Stimulated activated CD8-positive, alpha-beta memory T cell treated with anti-CD3 and anti-CD28 coated beads, Interleukin-2, amount 100 ng/mL, for 1 hour (primary cell): ENCODE measurements at places on chromosomes 6 and 20.
A peak's percentile ranks its signal among the peaks of the same experiment; 100 is the strongest.

- DNase-seq: no peak
These were observed 152.0 kb downstream of the BMP7 start for GRCh38 chr20:57114290-57115005.

- DNase-seq: no peak
These were observed 27.1 kb downstream of the AGPAT4 start for GRCh38 chr6:161246725-161247124.

GRCh38 chr20:47796971-47797370 lies 11.7 kb upstream of the SULF2 start:
- no peak for DNase-seq

GRCh38 chr6:33128318-33128717 lies 52.5 kb downstream of the HLA-DPB1 start:
- no peak for DNase-seq

DNA sequence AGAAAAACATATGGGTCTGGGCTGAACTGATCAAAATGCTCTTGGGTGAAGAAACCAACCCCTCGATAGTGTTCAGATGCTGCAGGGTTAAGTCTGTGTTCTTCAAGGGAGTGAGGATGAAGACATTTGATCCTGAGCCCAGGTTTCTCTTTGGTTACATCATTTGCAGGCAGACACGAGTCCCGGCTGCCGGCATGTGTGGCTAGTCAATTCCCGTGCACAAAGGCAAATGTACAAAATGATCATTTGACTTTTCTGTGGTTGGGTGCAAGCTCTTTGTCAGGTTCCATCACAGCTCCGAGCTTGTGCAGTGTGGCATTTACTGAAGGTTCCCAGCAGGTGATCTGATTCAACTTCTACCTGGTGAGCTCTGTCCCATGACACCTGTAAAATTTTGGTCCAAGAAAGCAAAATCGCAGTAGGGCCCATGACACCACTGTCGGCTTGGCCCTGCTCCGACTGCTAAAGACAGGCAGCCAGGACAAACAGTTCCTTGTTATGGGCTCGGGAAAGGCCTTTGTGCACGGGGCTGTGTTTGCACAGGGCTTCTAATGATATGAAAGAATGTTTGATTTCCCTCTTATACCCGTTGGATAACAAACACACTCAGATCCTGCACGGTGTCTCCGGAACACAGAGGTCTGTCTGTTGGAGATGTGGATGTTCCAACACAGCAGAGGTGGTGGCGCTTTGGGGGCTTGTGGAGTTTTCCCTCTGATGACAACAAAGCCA lies 46.9 kb downstream of the GJA10 start:
- no peak for DNase-seq

DNA sequence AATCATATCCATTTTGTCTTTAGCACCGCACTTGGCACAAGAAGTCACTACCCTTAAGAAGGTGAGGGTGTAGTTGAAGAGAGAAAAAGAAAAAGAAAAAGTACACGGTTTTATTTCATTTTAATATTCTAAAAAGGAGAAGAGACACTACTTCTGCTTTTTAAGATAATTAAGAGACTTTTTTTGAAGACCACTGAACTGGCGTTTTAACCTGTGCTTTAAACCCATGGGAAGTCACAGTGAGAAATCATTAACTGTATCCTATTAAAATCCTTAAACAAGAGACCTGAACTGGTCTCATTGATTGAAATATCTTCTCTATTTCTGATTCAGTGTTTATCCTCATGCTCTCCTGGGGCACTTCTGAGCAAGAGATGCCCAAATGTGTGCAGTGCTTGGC lies 243.5 kb downstream of the TMEM242 start:
- no peak for DNase-seq

DNA sequence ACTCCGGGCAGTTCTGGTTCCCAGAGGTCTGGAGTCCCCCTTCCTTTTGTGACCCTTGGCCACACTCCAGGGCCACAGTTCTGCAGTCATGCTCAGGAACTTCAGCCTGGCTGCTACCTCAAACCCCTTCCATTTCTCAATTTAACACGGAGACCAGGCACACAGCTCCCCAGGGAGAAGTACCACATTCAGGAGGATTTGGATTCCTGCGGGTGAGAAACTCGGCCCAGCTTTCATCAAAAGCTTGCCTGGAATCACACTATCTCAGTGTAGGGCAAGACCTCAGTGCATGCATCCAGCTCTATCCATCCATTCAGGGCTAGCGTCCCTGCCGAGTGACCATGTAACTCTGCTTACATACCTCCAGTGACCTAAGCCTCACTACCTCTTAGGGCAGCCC lies 16.8 kb upstream of the IP6K3 start:
- DNase-seq: no peak

DNA sequence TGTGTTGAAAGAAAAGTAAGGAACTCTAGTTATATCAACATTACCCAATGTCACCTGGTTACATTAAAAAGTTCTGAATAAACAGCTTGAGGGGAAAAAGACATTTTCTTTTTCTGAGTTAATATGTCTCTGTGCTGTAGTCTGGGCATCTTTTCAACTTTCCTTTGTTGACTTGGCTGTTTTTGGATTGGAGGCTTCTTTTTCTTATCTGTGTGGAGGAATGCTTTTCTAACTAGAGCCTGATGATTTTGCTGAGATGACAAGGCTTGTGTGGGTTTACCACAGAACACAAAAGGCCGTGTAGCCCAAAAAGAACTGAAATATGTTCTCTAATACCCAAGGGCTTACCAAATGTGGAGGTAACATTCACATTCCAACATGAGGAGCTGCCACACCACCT lies 161.8 kb downstream of the KCNQ5 start:
- DNase-seq: no peak

DNA sequence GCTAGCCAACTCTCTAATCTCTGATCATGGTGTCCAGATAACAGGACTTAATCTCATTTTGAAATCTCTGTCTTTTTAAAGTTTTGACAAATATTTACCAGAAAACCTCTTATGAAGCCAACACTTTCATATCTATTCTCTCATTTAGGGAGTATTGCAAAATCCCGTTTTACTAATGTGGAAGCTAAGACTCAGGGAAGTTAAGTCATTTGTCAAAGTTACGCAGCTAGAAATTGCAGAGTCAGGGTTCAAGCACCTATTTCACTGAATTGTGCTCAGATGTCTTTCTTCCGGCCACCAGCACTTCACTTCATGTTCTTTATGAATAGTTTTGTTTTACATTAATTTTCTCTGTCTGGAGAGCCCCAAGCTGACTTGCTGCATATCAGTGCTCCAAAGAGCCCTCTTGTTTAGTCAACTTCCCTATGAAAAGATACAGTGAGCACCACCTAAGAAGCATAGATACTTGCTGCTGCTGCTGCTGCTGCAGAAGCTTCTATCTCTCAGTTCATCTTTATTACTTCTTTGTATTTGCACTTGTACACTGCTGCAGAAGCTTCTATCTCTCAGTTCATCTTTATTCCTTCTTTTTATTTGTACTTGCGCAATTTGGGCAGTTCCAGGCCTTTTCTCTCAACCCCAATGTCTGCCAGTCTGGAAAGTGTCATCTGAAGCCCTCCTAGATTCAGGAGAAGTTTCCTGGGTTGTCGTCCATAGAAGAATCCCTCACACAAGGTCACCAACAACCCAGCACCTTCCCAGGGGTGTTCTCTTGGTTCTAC lies 329.7 kb downstream of the MAFB start:
- DNase-seq: no peak

- no peak for DNase-seq
These were observed 271.5 kb upstream of the MOCS1 start for GRCh38 chr6:40205801-40206200.

DNA sequence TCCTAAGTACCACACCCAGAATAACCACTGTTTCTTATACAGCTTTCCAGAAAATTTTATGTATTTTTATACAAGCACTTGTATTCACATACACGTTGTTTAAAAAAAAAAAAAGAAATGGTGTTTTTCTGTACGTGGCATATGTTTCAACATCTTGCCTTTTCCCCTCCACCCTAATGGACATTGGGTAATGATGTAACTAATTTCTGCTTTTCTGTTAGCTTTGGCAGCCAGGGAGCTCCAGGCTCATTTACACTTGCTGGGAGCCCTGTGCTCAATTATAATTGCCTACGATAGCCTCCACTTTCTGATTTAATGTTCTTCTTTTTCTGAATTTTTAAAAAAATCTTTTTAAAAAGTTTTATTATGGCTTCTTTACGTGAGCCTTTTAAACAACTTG lies 352.4 kb downstream of the UTRN start:
- no peak for DNase-seq

- no peak for DNase-seq
These were observed 185.3 kb downstream of the OGFRL1 start for GRCh38 chr6:71473926-71474325.

DNA sequence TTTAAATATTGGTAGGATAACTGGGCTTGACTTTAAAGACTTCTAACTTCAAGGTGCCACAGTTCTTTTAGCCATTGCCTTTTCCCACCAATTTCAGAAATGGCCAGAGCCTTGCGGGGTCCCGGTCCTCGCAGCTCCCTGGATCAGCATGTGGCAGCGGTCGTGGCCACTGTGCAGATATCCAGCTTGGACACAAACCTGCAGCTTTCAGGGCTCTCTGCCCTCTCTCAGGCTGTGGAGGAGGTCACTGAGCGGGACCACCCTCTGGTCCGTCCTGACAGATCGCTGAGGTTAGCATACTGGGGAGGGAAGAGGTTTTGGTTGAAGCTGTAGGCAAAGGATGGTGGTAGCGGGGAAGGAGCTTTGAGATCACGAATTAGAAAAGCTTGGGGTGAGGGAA lies 6.4 kb downstream of the CUL9 start:
- DNase-seq: no peak

GRCh38 chr6:73612611-73613010 lies 41.2 kb downstream of the SLC17A5 start:
- no peak for DNase-seq

- DNase-seq: no peak
These were observed 43.6 kb downstream of the NCOA7 start for GRCh38 chr6:125834348-125834747.

GRCh38 chr6:79240509-79240908 lies 6.0 kb upstream of the HMGN3 start:
- no peak for DNase-seq

- DNase-seq: no peak
These were observed 608.0 kb downstream of the COL12A1 start for GRCh38 chr6:74597840-74598239.

DNA sequence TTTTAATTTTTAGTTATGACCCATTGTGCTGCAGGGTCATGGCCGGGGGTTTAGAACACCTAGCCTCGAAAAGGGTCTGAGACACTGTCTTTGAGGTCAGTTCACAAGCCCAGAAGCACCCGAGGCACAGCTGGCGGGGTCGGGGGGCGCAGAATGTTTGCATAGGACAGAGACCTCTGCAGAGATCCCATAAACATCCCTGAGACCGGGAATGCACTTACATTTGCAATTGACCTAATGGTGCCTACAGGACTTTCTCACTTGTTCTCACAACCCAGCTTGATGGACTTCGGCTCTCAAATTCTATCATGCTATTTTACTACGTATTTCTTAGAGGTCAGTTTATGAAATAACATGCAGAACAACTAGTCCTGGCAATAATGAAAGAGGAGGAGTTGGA lies 33.5 kb upstream of the FOXC1 start:
- DNase-seq: no peak

GRCh38 chr20:46062151-46062550 lies 27.6 kb downstream of the NCOA5 start:
- no peak for DNase-seq

DNA sequence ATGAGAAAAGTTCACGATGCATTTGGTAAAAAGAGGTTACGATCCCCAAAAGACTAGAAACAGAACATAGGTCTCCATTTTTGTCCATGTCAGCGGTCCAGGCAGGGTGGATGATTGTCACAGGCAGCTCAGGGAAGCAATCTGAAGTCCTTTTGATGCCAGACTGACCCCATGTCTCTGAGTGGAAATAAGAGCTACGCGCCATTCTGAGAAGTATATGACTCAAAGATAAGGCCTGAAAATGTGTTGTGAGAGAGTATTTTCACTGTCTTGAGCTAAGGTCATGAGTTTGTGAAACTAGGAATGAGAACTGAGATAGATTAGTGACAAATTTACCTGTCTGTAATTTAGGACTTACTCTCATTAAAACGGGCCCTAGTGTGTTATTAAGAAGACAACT lies 69.5 kb downstream of the LYRM4 start:
- no peak for DNase-seq

GRCh38 chr20:25077610-25078169 lies 4.3 kb downstream of the VSX1 start:
- no peak for DNase-seq

GRCh38 chr6:142112451-142113061 lies 20.2 kb upstream of the GJE1 start:
- peak; percentile 7 for DNase-seq

- no peak for DNase-seq
These were observed 6.1 kb downstream of the SAMD3 start for GRCh38 chr6:130216620-130217019.

GRCh38 chr6:108142240-108142639 lies 23.6 kb upstream of the NR2E1 start:
- no peak for DNase-seq

DNA sequence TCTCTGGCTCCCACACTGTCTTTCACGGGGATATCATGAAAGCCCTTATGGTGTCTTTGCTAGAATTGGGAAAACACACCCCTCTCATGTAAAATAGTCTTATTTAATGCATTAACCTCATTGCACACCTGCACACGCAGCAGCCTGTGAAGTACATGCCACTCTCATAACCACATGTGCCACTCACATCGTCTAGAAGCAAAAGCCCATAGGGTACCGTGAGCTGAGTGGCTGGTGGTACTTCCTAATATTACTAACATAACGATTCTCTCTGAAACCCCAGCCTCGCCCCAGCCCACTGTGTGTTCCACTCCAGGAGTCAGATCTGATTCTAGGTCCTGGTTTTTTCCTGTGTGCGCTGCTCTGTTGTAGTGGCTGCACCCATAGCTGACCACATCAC lies 9.5 kb upstream of the TMEM242 start:
- DNase-seq: no peak

DNA sequence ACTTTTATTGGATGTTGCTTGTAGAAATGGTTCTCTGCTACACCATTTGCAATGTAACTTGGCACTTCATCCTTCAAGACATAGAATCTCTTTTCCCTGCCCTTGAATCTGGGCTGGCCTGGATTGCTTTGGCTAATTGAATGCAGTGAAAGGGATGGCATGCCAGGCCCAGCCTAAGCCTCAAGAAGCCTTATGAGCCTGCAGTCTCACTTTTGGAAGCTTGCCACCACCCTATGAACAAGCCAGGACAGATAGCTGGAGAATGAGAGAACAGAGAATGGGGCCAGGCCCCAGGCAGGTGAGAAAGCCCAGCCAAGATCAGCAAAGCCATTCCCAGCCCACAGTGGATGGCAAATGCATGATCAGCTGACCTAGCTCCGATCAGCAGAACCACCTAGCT lies 350.7 kb upstream of the RNF24 start:
- DNase-seq: no peak

- DNase-seq: no peak
These were observed 11.5 kb upstream of the MEP1A start for GRCh38 chr6:46781478-46782378.

GRCh38 chr6:42239736-42240375 lies 22.2 kb upstream of the MRPS10 start:
- no peak for DNase-seq

- DNase-seq: no peak
These were observed 24.6 kb downstream of the POLH start for GRCh38 chr6:43600595-43600994.

GRCh38 chr6:1267790-1268762 lies 43.8 kb upstream of the FOXQ1 start:
- no peak for DNase-seq

- no peak for DNase-seq
These were observed 84.0 kb downstream of the PREX1 start for GRCh38 chr20:48743807-48744206.
